ENCODE measurements at places on chromosomes 16 and 17.

- no peak for DNase-seq
Observed at GRCh38 chr16:4533490-4533889, 5.1 kb downstream of the CDIP1 start.

DNA sequence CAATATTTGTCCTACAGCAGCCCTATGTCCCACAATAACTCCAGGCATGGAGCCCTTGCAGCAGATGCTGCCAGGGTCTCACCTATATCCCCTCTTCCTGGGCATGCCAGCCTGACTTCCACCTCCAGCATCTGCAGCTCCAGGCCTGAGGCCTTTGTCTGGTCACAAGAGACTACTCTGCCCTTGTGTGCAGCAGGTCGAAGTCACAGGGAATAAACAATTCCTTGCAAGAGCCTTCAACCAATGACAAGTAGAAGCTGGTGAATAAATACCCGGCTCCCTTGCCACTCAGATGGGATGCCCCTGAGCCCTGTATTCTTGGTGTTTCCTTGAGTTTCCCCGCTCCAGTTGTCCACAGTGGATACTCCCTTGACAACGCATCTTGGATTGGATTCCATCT lies 23.0 kb downstream of the CES1 start:
- DNase-seq: no peak

DNA sequence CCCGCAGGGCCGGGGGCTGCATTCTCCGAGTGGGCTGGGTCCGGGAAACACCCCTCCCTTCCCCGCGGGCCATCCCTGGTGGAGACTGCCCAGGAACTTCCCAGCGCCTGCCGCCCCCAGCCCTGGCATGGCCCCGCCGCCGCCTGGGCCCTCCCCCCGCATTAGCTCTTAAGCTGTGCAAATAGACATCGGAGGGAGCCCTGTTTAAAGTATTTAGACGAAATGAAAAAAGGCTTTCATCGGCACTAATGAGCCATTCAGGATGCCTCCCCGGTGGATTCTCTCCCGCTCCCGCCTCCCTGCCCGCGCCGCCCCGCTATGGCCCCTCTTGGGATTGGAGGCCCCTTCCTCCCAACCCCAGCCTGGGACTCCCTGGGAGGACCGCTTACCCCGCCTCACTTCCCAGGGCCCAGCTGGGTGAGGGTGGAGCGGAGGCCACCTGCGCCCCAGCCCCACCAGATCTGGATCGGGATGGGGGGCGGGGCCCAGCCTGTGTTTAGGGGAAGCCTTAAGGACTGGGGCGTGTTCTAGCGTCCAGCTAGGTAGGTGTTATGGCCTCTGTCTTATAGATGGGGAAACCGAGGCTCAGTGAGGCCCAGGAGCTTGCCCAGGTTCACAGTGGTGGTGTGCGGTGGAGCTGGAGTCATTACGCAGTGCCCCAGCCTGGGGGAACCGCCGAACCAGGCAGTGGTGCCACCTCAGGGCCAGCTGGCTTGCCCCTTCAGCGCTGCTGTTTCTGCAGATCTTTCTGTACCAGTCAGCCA lies 19.7 kb downstream of the SEZ6 start:
- no peak for DNase-seq

- DNase-seq: no peak
Observed at GRCh38 chr17:59388069-59388556, 56.7 kb downstream of the YPEL2 start.

DNA sequence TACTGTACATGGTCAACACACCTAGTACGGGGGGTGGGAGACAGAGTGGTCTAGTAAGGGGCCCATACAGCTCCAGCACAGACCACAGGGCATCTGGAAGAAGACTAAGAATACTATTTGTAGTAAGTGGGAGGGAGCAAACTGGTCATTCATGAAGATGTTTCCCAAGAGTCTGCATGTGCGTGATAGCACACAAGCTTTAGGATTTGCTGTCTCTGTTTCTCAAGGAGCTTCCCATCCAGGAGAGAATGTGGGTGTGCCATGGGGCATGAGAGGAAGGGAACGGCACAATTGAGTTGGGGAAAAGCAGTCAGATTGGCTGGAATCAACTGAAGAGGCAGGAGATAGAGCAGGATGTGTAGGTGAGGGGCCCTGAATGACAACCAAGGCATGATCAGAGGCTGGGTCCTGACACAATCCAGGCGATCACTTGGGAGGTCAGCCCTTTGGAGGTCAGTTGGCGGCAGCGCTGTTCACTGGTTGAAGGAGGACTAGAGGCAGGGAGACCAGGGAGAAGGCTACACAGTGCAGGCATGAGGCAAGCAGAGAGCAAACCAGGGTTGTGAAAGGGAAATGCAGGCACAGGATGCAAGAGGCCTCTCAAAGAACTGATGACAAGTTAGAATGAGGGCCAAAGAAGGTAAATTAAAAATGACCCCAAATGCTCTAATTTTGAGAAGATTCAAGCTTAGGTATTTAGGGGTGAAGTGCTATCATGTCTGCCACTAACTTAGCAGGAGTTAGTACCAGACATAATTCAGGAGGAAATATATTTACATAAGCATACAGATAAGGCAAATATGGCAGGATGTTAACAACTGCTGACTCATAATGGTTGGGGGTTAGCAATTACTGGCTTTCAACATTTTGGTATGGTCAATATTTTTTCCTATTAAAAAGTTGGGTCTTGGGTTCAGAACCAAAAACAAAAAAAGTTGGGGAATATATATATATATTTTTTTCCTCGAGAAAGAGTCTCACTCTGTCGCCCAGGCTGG lies 10.3 kb downstream of the UBE2O start:
- DNase-seq: no peak

DNA sequence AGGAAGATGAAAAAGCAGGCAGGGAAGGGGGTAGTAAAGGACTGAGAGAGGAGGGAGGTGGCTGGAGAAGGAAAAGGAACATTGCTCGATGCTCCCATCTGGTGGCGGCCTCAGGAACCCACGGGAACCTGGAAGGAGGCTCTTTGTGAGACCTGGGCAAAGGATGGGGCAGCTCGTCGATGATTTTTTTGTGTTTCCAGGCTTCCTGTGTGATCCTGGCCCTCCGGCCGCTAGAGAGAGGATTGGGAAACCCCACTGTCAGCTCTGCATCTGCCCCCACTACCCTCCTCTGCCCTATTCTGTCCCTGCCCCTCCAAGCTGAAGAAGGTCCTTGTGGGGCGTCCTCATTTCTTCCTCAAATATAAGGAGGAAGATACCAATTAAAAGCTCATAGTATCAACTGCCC lies 6.6 kb downstream of the WFIKKN2 start:
- DNase-seq: peak; percentile 31

DNA sequence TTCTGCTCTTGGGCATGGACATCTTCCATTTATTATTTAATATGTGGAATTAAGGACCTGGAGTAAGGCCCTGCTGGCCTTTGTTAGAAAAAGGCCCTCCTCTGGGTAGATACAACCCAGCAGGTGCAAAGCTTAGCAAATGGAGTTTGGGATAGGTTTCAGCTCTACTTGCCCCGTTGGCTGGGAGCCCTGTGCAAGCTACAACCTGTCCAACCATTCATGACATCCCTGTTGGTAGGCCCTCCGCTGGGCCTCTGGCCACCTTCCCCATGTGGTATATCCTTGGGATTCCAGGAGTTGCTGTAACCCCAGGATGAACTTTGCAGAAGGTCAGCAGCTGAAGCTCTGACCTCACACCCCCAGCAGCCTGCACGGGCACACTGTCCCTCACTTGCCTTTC lies 6.4 kb downstream of the NGFR start:
- DNase-seq: no peak

GRCh38 chr16:69182730-69183416 lies 4.1 kb upstream of the SNTB2 start:
- DNase-seq: no peak

DNA sequence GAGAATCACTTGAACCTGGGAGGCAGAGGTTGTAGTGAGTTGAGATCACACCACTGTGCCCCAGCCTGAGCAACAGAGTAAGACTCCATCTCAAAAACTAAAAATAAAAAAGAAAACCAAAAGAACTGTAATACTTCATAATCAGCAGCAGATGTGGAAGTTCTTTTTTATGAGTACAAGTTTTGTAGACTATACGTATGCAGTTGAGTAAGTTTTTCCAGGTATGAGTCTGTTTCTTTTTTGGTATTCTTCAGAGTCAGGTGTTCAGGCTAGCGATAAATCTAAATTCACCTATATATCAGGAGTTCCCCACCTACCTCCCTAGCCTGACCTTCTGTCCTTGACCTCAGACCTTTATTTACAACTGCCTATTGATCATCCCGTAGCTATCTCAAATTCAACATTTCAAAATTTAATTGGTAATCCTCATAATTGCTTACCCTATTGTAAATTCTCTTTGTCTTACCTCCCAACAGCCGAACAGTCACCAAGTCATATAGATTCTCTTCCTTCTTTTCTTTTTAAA lies 10.7 kb downstream of the DCTN5 start:
- no peak for DNase-seq

DNA sequence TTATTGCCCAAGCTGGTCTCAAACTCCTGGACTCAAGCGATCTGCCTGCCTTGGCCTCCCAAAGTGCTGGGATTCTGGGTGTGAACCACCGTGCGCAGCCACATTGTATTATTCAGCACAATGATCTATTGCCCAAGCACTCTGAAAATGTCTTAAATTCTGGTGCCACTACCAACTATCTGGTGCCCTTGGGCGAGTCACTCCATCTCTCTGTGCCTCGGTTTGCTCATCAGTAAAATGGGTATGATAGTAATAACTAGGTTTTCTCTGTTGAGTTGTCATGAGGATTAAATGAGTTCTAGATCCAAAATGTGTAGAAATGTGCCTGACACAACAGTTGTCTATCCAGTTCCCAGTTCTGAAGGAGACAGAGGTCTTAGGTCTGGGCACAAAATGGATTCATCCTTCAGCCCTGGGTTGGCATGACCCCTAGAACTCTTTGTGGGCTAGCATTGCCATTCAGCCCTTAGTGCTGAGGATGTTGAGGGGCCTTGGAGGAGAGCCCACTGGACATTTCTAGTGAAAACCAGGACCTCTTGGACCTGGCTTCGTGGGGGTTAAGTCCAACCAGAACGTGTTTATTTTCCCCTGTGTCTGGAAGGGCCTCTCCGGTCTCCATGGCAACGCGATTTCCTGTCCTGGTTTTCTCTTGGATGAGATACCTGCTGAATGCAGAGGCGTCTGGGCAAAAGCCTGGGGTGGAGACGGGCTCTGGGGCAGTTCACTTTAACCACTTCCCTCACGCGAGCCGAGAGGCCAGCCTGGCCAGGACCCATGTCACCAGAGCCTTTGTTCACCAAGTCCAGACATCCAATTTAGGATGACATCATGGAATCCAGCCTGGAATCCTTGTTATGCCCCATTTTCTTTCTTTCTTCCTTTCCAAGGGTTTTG lies 43.7 kb upstream of the TNRC6A start:
- DNase-seq: no peak

GRCh38 chr16:89355007-89355406 lies 135.4 kb downstream of the ANKRD11 start:
- no peak for DNase-seq

DNA sequence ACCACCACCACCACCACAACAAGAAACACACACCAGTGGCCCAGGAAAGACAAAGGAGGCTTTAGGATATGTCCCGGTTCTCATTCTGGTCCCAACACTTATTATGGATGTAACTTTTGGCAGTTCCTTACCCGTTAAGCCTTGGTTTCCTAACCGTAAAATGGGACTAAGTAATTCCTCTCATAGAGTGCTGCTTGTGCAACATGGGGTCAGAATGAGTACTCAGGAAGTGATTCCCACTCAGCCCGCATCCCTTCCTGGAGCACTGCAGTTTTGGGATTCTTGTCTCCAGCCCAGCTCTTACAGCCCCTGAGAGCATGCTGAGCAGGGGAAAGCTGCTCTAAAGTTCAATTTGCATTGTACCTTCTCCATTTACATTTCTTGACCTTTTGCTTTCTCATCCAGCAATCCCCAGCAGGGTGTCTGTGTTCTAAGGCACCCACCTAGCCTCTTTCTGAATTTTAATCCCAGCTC lies 262.6 kb downstream of the PRKCA start:
- no peak for DNase-seq

DNA sequence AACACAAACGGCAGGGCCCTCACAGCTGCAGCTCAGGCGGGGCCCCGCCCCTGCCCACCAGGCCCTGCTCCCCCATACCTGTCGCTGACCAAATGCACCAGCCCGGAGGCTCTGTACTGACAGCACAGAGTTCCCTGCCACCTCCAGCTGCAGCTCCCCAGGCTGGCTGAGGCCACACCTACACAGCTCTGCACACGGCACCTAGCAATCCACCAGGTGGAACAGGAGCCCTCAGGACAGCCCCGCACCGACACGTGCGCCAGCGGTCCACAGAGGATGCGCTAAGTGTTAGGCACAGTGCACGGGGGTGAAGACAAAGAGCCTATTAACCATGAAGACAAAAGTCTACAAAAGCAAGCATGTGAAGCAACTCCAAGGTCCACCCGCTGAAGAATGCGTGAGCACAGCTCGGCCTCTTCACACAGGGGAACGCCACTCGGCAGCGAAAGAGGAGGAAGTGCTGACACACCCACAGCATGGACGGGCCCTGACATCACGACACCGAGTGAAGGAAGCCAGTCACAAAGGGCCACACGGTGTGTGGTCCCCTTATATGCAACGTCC lies 5.4 kb downstream of the ZCCHC14 start:
- DNase-seq: no peak

GRCh38 chr16:3486506-3487215 lies 8.6 kb downstream of the C16orf90 start:
- DNase-seq: no peak

DNA sequence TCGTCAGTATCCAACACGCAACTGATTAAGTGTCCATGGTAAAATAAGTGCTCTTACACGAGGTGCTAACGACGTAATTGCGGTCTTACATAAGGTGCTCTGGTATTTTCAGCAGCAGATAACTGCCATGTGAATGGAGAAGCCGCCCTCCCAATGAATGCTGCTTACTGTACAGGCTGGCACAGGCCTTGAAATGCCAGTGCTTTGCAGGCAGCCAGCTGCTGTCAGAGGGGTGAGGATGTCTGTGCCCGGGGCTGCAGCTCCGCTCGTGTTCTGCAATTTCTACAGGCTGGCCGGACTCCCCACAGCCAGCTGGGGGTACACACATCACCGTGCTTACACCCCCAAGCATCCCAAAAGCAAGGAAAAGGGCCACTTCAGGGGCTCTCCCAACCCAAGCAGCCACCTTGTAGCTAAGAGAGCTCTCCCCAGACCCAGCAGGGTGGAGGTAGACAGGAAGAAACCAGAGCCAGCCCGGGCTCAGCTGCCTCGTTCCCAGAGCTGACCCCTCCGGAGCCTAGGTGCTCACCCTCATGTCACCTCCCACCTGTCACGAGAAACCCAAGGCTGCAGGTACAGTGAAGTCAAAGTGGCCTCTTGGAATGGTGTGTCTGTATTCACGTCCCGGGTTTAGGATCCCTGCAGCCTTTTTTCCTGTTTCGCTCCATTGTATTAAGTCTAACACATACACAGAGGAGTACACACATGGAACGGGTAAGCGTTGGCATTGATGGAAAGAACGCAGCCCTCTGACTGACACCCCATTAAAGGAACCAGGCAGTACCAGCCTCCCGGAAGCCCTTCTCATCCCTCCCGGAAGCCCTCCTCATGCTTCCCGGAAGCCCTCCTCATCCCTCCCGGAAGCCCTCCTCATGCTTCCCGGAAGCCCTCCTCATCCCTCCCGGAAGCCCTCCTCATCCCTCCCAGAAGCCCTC lies 27.2 kb upstream of the RPH3AL start:
- no peak for DNase-seq

GRCh38 chr17:39818358-39819000 lies 45.6 kb downstream of the IKZF3 start:
- DNase-seq: no peak

All from hypothalamus (tissue), 51 donors.